Renal cortex interstitium (tissue), 15 donors: ENCODE measurements at places on chromosomes 16 and 17.

DNA sequence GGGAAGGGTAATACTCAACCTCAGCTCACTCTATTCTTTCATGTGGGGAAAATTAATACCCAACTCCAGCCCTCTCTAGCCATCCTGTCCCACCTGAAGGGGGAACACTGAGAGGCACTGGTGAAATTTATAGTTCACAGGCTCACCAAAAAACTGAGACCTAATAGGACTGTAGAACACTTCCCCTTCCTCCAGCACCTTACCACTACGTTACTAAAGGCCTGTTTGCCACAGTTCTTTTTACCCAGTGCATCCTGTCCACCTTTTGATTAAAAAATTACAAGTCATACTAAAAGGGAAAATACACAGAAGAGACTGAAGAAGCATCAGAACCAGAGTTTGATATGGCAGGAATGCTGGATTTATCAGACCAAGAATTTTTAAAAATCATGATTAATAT is 26.0 kb downstream of the DHRS7B start:
- no peak for DNase-seq

- DNase-seq: no peak
Measured at GRCh38 chr16:80655751-80656150, 115.0 kb downstream of the DYNLRB2 start.

DNA sequence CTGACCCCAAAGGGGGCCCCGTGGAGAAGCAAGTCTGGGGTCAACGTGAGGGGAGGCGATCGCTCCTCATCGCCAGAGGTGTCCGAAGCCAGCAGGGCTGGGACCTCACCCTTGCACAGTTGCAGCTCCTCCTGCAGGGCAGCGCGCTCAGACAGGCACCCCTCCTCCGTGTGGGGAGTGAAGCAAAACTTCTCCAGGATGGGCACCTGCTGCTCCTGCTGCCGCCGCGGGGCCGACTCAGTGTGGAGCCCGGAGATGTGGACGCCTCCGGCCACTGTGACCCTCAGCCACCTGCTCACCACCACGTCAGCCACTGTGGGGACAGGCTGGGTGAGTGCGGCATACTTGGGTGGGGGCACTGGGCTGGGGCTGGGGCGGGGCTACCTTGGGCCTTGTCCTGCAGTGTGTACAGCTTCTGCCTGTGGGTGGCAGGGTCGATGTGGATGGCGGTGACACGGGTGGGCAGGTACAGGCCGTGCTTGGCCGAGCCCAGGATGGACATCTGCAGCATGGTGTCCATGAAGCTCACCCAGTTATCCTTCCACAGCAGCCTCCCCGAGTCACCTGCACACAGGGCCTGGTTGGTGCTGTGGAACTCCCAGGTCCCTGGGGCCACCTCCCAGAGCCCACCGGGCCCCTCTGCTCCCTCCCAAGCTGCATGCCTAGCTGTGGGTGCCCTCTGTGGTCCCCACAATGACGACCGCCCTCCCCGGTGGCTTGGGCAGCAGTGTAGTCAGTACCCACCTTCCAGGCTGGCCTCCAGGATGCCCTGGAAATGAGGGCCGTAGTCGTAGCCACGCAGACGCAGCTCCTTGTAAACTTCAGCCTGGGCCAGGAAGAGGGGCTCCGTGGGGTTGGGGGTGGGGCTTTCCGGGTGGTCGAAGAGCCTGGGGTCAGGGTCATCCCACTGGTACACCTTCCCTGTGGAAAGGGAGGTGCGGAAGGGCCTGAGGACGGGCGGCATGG is 10.8 kb downstream of the FASN start:
- DNase-seq: no peak

- no peak for DNase-seq
Measured at GRCh38 chr16:74275711-74276110, 20.9 kb upstream of the PSMD7 start.

DNA sequence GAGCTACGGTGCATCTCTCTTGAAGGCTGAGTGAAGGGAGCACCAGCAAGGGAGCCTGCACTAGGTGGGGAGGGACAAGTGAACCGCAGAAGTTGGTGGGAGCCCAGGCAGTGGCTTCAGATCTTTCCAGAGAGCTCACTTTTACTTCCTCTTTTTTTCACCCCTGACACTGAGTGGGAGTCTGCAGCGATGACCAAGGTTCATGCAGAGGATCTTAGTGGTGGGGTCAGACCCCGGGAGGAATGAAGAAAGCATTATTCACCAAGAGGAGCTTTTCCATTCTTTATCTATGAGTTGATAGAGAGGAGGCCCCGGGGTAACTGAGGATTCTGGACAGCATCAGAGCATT is 3.0 kb upstream of the CCL2 start:
- DNase-seq: no peak

GRCh38 chr16:17572145-17572544 is 101.4 kb upstream of the XYLT1 start:
- no peak for DNase-seq

GRCh38 chr16:59123479-59123878 is 389.4 kb upstream of the GOT2 start:
- no peak for DNase-seq

DNA sequence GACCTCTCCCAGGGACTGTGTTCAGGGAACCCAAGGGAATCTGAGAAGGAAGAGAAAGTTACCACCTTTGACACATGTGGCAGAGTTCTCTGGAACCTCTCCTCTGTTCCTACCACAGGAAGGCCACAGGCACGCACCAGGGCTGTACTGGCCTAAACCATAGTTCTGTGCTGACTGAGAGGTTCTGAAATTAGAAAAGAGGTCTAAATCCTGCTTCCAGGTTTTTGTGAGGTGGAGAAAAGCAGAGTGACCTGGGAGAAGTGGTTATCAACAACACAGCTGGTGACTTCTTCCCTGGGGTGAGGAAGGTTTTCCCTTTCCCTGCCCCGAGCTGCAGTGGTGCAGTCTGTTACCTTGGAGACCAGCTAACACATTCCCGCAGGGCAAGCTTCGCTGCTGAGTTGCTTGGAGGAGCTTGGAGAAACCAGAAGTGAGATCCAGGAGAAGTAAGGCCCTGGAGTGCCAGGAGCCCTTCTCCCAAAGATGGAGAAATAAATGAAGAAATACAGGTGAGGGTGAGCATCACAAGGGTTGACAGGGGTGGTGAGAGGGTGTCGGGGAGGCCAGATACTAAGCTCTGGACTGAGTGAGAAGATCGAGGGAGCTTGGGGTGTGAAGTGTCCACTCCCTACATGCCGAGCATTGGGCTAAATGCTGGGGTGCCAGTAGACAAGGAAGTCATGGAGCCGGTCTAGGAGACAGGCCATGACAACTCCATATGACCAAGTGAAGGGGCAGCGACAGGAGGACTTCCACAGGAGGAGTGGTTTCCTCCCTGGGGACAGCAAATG is at the start of gene VWA3A:
TSS of gene VWA3A (plus strand) at position 399 of the 791 bp plus-strand sequence. CDS start at position 496, 97 bp downstream.
- peak; percentile 38 for DNase-seq

DNA sequence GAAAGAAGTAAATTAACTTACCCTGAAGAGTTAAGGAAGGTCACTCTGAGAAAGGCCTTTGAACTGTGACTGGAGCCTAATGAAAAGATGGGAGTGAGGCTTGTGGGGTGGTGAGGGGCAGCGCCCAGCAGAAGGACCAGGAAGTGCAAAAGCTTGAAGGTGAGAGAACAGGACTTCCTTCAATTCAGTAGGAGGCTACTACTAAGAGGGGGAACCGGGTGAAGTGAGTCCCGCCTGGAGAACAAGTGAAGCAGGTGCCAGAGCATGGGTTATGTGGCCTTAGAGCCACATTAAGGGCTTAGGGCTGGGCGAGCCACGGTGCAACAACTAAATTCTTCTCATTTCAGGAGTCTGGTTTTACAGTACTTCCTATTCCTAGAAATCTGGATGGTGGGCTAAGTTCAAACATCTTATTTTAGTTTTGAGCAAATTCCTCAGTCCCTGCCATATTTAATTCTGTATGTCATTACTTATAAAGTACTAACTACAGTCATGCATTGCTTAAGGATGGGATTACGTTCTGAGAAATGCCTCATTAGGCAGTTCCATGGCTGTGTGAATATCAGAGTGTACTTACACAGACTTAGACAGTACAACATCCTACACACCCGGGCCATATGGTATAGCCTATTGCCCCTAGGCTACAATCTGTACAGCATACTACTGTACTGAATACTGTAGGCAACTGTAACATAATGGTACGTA is 5.1 kb downstream of the CFAP20 start:
- DNase-seq: no peak

- no peak for DNase-seq
Measured at GRCh38 chr16:12463961-12464360, 339.7 kb downstream of the CPPED1 start.

- DNase-seq: no peak
Measured at GRCh38 chr16:3980253-3981111, 100.0 kb upstream of the CREBBP start.
